ENCODE measurements at places on chromosomes 13 and 19.

DNA sequence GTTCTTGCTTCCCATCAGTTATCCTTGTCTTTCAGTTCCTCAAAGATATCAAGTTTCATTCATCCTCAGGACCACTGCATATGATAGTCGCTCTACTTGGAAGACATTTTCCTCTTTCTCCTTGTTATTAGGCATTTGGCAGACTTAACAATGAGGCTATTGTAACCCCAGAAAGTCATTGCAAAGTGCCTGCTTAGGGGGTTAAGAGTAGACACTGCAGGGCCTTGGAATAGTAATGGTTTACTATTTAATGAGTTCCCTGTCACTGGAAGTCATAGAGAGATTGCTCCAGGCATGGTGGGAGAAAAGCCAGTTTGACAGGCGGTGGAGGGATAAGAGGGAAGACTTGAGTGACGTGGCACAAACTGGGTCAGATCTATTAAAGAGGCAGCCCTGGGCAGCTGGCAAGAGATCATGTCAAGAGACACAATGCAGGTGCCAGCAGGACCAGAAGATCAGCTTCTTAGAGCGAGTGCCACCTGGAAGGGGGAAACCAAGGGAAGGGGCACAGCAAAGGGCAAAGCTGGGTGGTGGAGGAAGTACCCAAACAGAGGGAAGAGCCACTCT is 16.8 kb upstream of the CPB2 start:
- DNase-seq, result no peak

DNA sequence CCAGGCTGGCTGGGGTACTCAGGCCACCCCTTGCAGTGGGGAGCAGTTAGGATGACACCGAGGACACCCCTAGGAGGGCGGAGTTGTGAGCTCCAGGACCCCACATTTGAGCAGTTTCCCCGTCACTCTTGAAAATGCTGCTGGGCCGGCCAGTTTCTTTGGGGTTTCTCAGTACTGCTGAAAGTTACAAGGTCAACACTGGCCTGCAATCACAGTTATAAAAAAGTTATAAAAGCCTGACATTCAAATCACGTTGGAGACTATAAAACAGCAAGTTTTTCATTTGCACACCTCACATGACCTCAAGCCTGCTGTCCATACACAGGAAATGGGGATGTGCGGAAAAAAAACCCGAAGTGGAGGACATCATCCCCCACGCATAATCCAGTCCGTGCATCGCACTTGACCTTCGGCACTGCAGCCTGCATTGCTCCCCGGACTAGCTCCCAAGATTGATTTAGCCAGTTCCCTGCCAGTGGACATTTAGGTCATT is 27.0 kb downstream of the DNM2 start:
- DNase-seq, result no peak

DNA sequence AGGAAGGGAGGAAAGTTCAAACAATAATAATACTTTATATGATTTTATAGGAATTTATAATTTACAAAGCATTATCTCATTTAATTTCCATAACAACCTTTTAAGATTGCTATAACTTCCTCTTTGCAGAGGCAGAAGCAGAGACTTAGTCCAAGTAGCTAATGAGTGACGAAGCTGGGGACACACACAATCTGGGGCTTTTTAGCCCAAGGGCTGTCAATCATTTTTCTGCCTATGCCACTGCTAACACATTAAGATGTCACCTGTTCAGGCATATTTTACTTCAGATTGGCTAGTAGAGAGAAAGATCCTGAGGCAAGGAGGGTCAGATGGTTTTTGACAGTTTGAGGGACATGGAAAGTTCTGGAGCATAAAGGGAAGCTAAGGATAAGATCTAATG is 12.6 kb downstream of the SCEL start:
- no peak for DNase-seq

DNA sequence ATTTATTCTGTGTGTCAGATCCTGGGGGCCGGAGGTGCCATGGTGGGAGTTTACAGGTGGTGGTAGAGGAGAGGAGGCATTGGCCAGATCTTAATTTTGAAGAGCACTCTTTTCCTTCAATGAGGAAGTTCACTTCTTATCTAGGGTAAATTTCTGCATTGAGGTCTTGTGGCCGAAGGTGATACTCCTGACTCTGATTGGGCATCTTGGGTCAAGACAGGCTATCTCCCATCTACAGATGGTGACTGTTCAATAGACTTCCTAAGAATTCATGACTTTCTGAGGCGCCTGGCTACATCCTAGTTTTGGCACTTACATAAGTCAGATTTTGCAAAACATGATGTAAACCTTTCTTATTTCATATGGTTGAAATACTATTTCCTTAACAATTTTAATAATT is 135.2 kb downstream of the SUCLA2 start:
- no peak for DNase-seq

- DNase-seq, result no peak
These were observed 217.1 kb upstream of the SPRY2 start for GRCh38 chr13:80558074-80558473.

DNA sequence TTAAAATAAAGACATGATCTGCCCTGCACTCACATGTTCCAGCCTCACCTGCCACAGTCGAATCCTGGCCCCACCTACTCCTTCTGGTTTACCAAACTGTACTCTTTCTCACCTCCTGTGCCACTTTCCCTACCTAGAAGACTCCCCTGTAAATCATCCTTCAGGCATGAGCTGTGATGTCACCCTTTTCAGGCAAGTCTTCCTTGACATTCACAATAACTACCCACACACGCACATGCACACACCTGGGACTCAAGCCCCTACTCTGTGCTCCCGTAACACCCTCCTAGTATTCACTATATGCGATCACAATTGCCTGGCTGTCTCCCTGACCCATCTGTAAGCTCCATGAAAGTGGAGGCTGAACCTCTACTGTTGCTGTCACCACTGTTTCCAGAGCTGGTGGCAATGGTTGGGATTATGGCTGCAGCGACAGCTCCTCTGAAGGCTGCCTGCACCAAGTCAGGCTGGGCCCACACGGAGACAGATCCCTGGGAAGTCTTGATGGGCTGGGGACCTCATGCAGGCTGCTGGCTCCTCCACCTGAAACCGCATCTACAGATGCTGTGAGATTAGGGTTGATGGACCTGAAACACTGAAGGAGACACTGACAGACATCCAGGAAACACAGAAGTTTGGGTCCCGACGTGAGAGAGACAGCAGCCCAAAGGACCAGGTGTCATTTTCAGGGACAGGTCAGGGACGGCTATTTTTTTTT is 611.1 kb downstream of the UQCRFS1 start:
- no peak for DNase-seq

GRCh38 chr19:43620061-43621001 is 902 bp upstream of the ZNF428 start:
- DNase-seq, result no peak
